ENCODE measurements at places on chromosomes 5 and 9.
A peak's percentile ranks its signal among the peaks of the same experiment; 100 is the strongest.

- no peak for DNase-seq
These were observed 28.6 kb upstream of the SLCO4C1 start for GRCh38 chr5:102324714-102325113.

GRCh38 chr5:2529371-2530092 is 221.9 kb downstream of the IRX2 start:
- DNase-seq, result no peak

GRCh38 chr5:35903631-35904203 is 34.7 kb downstream of the CAPSL start:
- no peak for DNase-seq

GRCh38 chr5:106321242-106321641 is 1349.5 kb downstream of the EFNA5 start:
- no peak for DNase-seq

GRCh38 chr5:173329491-173330337 is 1.5 kb upstream of the STC2 start:
- peak; percentile 77 for DNase-seq

- DNase-seq, result no peak
These were observed 98.3 kb upstream of the PRRC1 start for GRCh38 chr5:127418974-127419682.

- no peak for DNase-seq
These were observed 46.2 kb upstream of the KIF2A start for GRCh38 chr5:62259699-62260250.
